ENCODE measurements at places on chromosomes 1 and 21. TPM values are rescaled to one million over a fixed set of nuclear protein-coding genes. Genes with fewer than 3 reads are reported as not detected.
A peak's percentile ranks its signal among the peaks of the same experiment; 100 is the strongest.

C8B gene
- not detected for total RNA-seq

GJB5 gene
- not detected for total RNA-seq

NDUFV3 gene
- total RNA-seq, result 45.8 TPM

NPR1 gene
- total RNA-seq, result not detected

RAB42 gene
- total RNA-seq, result not detected

ASCL5 gene
- not detected for total RNA-seq

DNA sequence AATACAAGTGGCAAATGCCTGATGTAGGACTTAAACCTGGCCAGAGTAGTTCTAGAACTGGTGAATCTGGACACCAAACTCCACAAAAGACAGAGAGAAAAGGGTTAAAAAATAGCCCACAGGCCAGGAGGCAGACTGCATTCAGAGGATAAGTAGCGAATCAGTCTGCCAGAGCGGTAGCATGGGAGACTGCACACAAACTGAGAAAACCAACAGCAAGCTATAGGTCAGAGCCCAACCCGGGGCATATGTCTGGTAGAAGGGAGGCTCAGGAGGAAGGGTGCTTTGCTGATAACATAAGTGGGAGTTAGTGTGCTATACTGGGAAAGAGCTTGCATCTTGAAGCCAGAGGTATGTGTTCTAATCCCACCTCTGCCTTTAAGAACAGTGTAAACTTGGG lies 4.0 kb downstream of the LRRC53 start:
- DNase-seq, result no peak

- no peak for DNase-seq
These were observed 77.8 kb upstream of the CD55 start for GRCh38 chr1:207243442-207244408.

- DNase-seq, result peak; percentile 98
These were observed 27.5 kb upstream of the MYSM1 start for GRCh38 chr1:58727364-58727763.

- DNase-seq, result no peak
These were observed 874.2 kb upstream of the ADGRL2 start for GRCh38 chr1:80926531-80926930.

- no peak for DNase-seq
These were observed 43.3 kb downstream of the COQ8A start for GRCh38 chr1:226983247-226983991.

GRCh38 chr1:66349242-66349641 lies 184.7 kb upstream of the SGIP1 start:
- peak; percentile 28 for DNase-seq

GRCh38 chr1:215568299-215568692 lies 1.2 kb downstream of the KCTD3 start:
- peak; percentile 56 for DNase-seq

DNA sequence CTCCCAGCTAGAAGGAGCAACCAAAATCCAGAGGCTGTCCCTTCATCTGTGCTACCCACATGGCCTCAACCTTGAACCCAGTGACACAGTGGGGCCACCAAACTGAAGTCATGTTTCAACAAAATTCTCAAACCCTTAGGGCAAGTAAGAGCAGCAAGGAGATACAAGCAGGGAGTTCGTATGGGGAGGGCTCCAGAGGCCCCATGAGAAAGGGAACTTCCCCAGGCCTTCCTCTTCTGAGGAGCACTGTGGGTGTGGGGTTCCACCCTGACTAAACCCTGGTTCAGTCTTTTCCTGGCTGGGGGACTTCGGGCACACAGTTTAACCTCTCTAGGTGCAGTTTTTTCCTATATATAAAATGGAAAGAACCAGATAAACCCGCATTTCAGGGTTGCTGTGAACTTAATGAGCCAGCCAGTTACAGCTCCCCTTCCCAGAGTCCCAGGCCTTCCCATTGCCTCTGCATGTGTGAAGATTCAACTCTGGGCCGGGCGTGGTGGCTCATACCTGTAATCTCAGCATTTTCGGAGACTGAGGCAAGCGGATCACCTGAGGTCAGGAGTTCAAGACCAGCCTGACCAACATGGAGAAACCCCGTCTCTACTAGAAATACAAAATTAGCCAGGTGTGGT lies 8.0 kb upstream of the THEMIS2 start:
- no peak for DNase-seq

DNA sequence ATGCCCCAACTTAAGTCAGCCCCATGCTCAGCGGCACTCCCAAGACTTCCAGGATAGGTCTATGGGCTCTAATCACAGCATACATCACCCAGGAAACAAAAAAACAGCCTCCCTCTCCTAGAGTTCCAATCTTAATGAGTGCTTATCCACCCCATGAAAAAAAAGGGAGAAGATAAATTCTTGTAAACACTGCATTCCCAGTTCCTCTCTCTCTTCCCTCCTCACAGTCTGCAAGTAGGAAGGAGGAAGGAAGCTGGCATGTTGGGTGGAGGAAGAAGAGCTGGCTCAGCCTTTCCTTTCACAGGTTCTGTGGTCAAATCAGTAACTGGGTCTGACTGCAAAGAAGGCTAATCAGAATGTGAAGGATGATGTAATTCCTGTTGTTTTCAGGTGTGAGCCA lies 69.9 kb upstream of the ZC3H11B start:
- DNase-seq, result no peak

GRCh38 chr1:2205191-2205952 lies 10.8 kb upstream of the FAAP20 start:
- DNase-seq, result peak; percentile 85

DNA sequence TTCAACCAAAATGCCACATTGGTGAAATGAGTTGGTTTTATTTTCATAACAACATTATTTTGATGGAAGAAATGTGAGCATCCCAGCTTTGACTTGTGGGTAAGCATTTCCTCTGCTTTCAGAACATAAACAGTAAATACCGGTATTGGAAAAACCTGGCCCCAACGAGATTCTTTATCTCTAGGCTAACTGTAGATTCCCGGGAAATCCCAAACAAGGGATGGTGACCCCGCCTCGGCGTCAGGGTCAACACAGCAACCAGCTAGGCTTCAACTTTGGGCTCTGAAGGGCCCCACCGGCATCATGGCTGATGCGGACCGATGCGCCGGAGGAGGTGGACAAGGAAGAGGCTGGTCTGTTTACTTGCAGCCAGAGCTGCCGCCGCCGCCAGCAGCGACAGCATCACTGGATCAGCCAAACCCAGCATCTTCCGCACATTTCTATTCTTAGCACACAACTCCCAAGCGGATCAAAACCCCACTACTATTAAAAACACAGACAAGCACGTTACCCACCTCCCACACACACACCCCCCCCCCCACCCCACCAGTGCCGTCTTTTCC lies 1.1 kb downstream of the AKT3 start:
- DNase-seq, result peak; percentile 59
